ENCODE measurements at places on chromosomes 7 and 10. TPM values are rescaled to one million over a fixed set of nuclear protein-coding genes. Genes with fewer than 3 reads are reported as not detected.

DNA sequence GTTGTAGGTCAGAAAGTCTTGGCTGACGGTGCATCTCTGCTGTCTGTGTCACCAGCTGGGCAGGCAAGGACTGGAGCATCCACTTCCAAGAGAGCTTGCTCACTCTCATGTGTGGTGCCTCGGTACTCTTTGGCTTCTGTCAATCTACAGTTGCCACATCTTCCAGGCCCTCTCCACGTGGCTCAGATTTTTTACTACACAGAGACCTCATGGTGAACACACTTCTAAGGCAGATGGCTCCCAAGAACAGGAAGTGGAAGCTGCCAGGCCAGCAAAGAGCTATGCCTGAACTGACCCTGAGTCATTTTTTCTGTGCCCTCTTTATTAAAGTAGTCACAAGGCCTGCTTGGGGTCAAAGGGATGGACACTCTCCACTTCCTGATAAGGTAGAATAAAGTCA, 351.5 kb upstream of the AUTS2 start:
- no peaks in the 10 kb centered on the region for H3K4me1 ChIP-seq
- no peak overlapping the region for H3K4me3 ChIP-seq

GRCh38 chr7:13016592-13017332, 329.3 kb downstream of the ARL4A start:
- no peak overlapping the region for H3K4me3 ChIP-seq
- no peaks in the 10 kb centered on the region for H3K4me1 ChIP-seq
- no peak for DNase-seq
- H3K27me3 ChIP-seq: no peaks in the 10 kb centered on the region

- no peak overlapping the region for H3K4me3 ChIP-seq
- H3K36me3 ChIP-seq: peaks cover 94% of the 10 kb centered on the region
- H3K27me3 ChIP-seq: no peaks in the 10 kb centered on the region
- H3K4me1 ChIP-seq: no peaks in the 10 kb centered on the region
- no peak for DNase-seq
Measured at GRCh38 chr10:42795701-42796100, 13.1 kb downstream of the BMS1 start.

GRCh38 chr10:5168897-5169420, 16.0 kb downstream of the AKR1C8 start:
- no peak overlapping the region for H3K4me3 ChIP-seq
- no peaks in the 10 kb centered on the region for H3K36me3 ChIP-seq
- H3K27me3 ChIP-seq: no peaks in the 10 kb centered on the region
- no peaks in the 10 kb centered on the region for H3K4me1 ChIP-seq
- DNase-seq: peak; percentile 71

DNA sequence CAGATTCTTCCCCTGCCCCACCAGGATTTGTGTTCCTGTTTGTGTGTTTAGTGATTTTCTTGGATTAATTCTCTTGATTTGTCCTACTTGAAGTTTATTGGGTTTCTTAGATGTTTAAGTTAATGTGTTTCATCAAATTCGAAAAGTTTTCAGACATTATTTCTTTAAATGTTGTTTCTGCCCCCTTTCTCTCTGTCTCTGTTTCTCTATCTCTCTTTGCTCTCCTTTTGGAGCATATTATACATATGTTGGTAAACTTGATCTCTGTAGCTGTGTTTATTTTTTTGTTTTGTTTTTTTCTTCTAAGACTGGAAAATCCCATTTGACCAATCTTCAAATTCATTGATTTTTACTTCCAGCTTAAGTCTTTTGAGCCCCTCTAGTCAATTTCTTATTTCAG, 115.6 kb downstream of the ZNF277 start:
- no peaks in the 10 kb centered on the region for H3K4me1 ChIP-seq
- no peaks in the 10 kb centered on the region for H3K27me3 ChIP-seq
- no peak overlapping the region for H3K27ac ChIP-seq
- no peak overlapping the region for H3K4me3 ChIP-seq
- no peak for DNase-seq

SFRP5 gene
- not detected for total RNA-seq

DNA sequence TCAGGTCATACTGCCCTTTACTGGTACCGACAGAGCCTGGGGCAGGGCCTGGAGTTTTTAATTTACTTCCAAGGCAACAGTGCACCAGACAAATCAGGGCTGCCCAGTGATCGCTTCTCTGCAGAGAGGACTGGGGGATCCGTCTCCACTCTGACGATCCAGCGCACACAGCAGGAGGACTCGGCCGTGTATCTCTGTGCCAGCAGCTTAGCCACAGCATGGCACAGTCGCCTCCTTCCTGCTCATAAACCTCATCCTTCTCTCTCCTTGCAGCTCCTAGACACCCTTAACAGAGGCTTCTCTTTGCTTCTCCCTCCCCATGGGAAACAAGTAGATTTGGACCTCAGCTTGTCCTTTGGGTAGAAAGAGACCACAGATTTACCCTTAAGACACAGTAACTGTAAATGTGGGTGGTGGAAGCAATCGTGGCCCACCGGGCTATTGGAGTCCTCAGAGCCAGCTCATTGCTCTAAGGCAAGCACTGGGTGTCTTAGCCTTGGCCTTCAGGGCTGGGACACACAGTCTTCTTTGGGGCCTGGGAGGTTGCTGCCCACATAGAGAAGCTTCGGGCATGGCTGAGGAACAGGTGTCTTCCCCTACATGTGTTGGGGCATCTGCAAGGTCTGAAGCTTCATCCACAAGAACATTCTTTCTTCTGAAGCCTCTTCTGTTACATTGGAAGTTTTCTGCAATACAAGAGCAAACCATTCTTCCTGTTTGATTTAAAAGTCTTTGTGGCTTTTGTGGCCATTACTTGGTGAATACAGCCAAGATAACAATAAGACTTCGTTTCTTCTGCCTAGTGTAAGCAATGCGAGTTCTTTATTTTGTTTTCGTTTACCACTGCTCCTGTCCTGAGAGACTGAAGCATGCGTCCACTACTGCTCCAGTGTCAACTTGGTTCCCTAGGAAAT, 95.5 kb upstream of the PRSS58 start:
- DNase-seq: no peak
- peak overlapping the region; percentile 39 for H3K27ac ChIP-seq

RELN gene
- not detected for total RNA-seq

DNAJB12 gene
- 40.2 TPM for total RNA-seq

DNA sequence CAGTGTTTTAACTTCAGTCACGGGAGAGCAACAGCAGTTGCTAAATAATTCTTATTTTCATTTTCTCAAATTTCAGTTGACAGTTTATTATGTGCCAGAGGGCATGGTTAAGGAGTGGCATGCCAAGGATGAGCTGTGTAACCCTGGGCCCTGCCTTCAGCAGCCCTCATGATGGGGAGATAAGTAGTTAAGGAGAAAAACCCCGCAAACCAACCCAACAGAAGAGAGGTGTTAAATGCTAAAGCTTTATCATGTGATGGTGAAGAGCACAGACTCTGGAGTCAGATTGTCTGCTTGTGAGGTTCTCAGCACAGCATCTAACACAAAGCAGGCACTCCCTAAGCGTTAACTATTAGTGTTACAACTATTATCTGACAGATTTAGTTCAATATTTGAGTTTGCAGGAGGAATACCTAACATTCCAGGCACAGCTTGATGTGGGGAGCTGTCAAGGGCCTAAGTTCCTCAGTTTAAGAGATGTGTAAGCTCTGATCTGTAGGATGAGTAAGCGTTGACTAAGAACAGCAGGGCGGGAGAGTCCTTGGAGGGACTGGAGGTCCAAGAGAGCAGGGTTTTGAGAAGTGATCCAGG, 29.6 kb downstream of the STAM start:
- no peak for DNase-seq
- no peaks in the 10 kb centered on the region for H3K27me3 ChIP-seq
- peak overlapping the region; percentile 97 for H3K27ac ChIP-seq
- H3K4me3 ChIP-seq: peak overlapping the region; percentile 87

MDFIC gene
- 65.1 TPM for total RNA-seq

CFAP46 gene
- not detected for total RNA-seq
